Amygdala (tissue), 56 donors: ENCODE measurements at places on chromosomes 2 and 18.
A peak's percentile ranks its signal among the peaks of the same experiment; 100 is the strongest.

GRCh38 chr2:65914244-65914786, 481.9 kb upstream of the SPRED2 start:
- no peak for DNase-seq

DNA sequence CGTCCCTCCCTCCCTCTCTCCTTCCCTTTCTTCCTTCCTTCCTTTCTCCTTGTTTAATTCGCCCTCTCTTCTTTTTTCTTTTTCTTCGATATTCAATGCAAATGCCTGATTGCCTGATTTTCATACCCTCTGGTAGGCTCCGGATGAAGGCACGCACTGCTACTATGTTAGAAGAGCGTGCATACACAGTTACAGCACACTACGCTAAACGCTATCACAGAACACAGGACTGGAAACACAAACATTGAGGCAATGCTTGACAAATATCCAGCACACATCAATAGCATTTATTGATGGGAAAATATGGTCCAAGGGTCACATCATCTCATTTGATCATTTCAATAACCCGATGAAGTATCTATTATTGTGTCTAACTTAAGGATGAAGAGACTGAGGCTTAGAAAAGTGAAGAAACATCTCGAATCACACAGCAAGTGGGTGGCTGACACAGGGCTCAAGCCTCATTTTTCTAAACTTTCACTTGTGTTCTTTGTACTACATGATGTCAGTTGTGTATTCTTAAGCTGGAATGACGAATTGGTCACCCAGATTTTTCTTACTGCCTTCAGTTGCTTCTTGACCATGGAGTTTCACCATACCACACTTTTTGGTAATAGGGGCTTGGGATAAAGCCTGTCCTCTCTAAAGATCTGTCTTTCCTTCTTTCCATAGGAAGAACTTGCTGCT, 101.8 kb downstream of the TRIB2 start:
- DNase-seq: no peak

DNA sequence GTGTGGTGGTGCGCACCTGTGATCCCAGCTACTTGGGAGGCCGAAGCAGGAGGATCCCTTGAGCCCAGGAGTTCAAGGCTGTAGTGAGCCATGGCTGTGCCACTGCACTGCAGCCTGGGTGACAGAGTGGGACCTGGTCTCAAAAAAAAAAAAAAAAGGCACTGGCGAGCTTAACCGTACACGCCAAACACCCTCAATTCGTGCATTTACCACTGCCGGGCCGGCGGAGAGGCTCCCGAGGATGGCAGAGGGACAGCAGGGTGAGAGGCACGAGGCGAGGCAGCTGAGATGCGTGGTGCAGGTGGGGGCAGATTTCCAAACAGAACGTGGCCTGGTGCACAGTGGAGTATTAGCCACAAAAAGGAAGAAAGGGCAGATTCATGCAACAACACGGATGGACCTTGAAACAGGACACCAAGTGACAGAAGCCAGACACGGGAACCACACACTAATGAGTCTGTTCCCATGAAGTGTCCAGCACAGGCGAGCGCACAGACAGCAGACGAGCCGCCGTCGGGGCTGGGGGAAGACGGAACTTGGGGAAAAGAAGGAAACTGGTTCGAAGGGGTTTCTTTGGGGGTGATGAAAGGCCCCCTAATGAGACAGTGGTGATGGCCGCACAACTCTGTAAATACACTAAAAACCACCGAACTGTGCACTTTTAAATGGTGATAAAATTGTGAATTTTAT, 27.4 kb downstream of the SLC66A2 start:
- no peak for DNase-seq

DNA sequence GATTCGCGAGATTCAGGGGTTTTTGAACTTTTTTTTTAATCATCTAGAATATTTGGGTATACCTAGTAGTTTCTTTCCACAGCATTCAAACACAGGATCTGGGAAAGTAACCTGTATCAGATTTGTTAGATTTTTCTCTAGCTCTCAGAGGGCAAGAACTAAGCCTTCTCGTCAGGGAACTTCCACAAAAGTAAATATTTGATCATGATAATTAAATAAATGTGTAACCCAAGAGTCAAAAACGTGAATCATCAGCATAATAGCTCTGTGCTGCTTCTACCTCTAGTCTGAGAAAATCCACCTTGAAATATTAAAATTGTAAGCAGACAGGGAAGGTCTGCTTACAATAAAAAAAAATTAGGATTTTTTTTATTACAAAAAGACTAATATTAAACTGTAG, 225.7 kb upstream of the SPOPL start:
- DNase-seq: no peak

- no peak for DNase-seq
Observed at GRCh38 chr2:178084273-178084672, 11.7 kb upstream of the PDE11A start.

GRCh38 chr2:145090841-145091761, 571.2 kb upstream of the ZEB2 start:
- no peak for DNase-seq

DNA sequence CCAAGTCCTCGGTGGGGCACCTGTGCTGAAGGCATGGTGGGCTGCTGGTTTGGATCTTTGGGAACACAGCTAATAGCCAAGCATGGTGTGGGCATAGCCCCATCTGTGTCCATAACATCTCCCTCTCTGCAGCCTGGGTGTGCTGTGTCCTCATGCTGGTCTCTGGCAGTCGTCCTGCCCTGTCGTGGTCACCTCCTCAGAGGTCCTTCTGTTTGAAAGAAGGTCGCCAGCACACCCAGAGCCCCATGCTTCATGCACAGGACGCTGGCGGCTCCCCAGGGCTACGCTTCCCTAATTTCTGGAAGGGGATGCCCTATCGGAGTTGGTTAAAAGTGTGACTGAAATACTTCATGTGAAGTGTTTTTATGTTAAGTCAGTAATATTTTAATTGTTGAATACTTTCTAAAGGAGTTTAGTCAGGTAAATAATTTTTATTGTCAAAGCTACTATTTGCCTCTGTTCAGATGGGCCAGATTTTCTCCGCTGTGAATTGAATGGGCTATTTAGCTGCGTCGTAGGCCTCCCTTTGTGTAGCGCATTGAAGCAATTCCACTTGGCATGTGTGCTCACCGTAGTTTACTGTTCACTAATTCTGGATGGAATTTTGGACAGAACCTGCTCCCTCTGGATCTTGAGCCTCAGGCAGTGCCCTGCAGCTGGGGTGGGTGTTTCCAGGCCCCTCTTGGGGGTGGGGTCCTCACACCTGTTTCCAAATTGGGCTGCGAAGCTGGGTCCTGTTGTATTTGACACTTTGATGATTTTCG, 81.9 kb downstream of the WDSUB1 start:
- DNase-seq: no peak

GRCh38 chr2:18883616-18884456, 294.5 kb upstream of the NT5C1B start:
- DNase-seq: no peak

GRCh38 chr2:174590928-174591648, 6.5 kb downstream of the WIPF1 start:
- no peak for DNase-seq

GRCh38 chr2:85788603-85789002, 34.8 kb downstream of the ATOH8 start:
- DNase-seq: no peak

GRCh38 chr2:227826563-227826962, 12.9 kb downstream of the CCL20 start:
- DNase-seq: no peak

- DNase-seq: no peak
Observed at GRCh38 chr2:162629499-162629898, 209.1 kb downstream of the KCNH7 start.

- no peak for DNase-seq
Observed at GRCh38 chr2:124180635-124181034, 155.5 kb downstream of the CNTNAP5 start.

DNA sequence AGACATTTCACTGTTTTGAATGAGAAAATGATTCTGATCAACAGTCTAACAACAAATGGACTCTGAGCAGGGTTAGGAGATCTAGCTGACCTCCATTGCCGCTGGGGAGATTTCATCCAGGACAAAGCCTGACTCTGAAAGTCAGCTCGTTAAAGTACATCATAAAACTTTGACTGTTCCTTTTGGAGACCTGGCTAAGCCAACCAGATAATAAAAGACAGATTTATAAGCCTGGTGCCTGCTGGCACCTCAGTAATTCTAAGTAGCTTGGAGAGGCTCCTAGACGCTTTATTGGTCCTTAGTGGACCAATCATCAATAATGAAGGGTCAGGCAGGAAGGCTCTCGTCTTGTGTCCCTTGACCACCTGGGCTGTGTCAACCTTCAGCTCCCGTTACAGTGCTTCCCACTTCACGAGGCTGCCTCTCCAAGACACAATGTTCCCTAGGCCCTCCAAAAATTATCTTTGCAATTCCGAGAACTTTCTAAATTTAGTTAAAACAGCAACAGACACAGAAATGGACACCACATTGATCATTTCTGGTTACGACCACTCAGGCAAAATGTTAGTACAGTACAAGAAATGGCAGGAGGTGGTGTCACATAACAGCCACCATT, 47.9 kb upstream of the PMAIP1 start:
- DNase-seq: no peak

- DNase-seq: no peak
Observed at GRCh38 chr2:213995400-213996105, 415.3 kb upstream of the VWC2L start.

DNA sequence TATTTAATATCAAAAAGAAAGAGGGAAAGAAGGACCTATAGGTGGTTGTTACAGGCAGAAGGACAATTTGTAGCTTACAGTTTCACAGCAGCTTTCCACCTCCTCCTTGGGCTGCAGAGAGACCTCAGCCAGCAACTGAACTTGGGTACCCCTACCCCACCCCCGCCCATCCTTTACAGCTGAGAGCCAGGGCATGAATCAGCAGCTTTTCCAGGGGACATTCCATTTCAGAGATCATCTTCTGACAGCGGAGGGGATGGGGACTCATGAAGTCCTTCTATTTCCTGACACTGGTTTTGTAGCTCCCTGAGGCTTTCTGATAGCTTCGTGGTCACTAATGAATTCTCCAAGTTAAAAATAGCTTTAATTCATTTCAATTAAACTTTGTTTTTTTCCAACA, 96.4 kb downstream of the ITGB1BP1 start:
- no peak for DNase-seq

GRCh38 chr2:45909677-45910191, 258.3 kb downstream of the PRKCE start:
- DNase-seq: peak; percentile 21

DNA sequence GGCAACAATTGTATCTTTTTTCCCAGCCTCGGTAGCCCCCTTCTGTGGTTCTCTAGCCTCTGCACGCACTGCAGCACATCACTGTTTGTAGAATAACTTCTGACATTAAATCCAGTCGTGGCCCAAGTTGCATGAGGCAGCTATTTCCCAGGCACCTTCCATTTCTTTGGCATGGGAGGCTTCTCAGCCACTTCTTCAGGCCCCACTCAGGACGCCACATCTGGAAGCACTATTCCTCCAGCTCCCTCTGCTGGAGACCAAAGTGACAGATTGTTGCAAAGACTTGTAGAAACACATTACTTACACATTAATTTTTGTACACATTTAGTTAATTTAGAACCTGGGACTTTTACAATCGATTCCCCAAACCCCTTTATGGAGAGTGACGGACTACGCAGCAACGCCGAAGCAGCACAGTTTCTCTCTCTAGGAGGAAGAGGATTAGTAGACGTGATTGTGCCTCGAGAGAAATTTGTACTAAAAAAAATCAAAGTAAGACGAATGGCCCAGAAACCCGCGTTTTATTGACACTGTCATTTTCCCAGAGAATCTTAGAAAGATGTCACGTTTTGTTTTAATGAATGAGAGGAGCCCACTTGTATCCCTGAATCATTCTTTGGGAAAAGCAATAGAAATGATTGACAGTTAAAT, 57.8 kb upstream of the RGPD5 start:
- no peak for DNase-seq

- peak; percentile 41 for DNase-seq
Observed at GRCh38 chr2:227238238-227239237, 74.1 kb downstream of the COL4A3 start.

GRCh38 chr2:191578031-191578430, 99.9 kb upstream of the NABP1 start:
- no peak for DNase-seq

DNA sequence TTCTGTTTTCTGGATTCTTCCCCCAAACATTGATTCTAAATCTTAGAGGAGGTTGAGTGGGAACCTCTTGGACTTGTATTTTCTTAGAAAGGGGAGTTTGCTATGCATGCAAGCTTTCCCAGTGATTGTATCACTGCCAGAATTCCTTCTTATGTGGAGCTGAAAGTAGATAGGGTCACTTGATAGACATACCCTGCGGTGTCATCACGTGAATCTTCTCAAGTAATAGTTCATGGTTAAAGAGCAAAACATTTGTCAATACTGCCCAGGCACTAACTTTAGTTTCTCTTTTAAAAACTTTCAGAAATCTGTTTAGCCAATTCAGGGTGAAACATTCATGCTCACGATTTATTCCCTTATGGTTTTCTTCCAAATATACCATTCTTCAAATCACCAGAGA, 6.4 kb downstream of the PMAIP1 start:
- no peak for DNase-seq

DNA sequence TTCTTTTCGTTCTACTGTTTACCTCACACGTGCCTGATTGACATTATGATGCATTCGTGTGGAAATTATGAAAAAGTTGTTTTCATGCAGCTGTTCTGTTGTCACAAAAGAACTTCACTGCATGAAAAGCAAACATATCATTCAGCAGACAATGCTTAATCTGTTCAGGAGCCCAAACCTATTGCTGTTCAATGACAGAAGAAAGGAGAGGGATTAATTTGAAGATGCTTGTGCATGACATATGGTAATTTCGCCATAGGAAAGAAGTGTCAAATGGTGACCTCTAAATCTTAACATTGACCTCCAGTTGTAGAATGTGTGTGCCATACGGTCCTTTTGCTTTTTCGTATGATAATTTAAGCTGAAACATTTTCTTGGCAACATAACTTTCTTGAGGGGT, 124.5 kb downstream of the WDR7 start:
- DNase-seq: no peak

DNA sequence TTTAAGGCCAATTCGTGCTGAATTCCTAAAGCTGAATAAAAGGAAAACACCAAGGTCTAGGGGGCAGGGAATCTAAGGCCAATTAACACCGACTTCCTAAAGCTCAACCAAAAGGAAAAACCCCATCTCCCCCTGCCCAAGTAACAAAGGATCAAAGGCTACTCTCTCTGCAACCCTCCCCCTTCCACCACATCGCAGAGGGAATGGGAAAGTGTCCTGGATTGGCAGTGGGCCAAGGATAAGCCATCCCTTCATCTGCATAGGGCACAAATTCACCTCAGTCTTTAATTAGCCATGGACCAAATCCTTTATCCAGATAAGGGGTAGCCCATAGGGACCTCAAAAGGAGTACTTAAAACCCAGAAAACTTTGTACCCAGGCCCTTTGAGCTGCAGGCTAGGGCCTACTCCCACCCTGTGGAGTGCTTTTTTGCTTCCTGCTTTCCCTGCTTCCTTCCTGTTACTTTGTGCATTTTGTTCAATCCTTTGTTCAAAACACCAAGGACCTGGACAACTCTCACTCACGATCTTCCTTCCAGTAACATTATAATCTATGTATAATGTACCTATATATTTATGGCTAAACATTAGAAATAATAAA, 2119.8 kb upstream of the CELF4 start:
- DNase-seq: no peak

DNA sequence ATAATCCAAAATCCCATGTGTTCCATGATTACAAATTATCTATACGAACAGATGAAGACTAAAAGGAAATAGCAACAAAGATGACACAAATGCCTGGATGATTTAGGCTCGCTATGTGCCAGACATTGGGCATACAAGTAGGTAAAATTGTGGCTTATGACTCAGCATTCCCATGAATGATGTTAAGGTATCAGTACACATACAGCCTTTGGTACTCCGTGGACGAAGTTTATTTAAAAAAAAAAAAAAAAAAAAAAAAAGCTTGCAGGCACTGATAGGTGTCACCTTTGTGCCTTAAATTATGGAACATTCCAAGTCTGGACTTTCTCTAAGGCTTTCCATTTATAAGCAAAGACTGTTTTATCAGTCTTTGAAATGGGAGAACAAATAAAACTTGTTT, 2.7 kb downstream of the CHAC2 start:
- DNase-seq: no peak
